ENCODE measurements at places on chromosomes 4 and X.

GRCh38 chr4:61143461-61143860, 56.7 kb upstream of the ADGRL3 start:
- no peak for DNase-seq

GRCh38 chr4:177546745-177547144, 104.5 kb upstream of the AGA start:
- DNase-seq, result no peak

DNA sequence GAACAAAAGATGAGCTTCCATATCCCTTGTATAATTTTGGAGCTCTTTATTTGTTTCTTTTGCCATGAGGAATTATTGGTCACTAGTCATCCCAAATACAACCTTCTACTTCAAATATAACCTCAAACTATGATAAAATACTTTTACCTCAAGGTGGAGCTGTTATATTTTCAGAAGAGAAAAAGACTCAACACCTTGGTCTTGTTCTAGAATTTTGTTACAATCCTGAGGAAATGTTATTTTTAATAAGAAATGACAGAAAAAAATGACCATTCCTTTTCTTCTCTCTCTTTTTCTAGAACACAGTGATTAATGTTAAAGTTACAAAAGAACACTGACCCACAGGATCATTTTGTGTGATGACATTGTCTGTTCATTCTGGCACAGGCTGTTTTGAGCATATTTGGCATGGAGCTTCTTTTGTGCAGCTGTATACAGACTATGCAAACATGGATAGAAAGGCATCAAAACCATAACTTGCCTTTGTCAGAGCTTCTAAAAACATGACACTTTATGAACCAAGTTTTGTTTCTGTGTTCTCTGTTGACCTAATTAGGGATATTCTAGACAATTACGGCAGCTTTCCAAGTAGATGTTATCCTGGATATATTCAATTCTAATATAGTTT, 159.6 kb upstream of the CTSO start:
- no peak for DNase-seq

DNA sequence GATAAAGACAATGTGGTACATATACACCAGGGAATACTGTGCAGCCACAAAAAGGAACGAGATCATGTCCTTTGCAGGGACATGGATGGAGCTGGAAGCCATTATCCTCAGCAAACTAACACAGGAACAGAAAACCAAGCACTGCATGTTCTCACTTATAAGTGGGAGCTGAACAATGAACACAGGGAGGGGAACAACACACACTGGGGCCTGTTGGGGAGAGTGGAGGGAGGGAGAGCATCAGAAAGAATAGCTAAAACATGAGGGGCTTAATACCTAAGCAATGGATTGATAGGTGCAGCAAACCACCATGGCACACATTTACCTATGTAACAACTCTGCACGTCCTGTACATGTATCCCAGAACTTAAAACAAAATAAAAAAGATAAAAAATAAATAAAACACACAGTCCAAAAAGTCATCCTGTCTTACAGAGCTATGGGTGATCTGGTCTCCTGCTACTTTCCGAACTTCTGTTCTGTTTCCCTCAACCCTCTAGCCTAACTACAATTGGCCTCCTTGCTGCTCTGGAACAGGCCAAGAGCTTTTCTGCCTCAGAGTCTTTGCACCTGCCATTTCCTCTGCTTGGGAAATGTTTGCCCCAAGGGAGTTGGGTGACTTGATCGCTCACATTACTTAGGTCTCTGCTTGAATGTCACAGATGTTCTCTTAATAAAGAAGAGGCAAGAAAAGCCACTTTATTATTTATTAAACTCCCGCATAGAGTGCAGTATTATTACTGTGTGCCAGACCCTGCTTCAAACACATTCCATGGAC, 1.1 kb upstream of the CD38 start:
- no peak for DNase-seq

DNA sequence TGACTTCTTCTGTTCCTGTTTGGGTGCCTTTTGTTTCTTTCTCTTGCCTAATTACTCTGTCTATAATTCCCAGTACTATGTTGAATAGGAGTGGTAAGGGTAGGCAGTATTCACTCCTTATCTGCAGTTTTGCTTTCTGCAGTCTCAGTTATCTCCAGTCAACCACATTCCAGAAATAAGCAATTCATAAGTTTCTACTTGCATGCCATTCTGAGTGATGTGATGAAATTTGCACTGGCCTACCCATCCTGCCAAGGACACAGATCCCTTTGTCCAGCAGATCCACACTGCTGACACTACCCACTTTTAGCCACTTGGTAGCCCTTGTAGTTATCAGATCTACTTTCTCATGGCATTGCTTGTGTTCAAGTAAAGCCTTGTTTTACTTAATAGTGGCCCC, 971.6 kb upstream of the INTU start:
- DNase-seq, result no peak

DNA sequence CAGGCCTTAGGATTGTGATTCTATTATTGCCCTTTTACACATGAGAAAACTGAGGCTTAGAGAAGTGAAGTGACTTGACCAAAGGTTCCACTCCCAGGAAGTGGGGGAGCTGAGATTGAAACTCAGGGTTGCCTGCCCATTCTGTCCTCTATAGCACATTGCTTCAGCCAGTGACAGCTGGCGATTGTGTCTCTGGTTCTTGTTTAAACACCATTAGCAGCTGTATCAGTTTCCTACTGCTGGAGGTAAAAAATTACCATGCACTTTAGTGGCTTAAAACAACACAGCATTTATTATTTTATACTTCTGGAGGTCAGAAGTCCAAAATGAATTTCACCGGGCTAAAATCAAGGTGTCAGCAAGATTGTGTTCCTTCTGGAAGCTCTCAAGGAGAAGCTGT, 205.8 kb upstream of the MAMLD1 start:
- DNase-seq, result no peak

GRCh38 chrX:13717700-13718472, 16.5 kb downstream of the TRAPPC2 start:
- no peak for DNase-seq

DNA sequence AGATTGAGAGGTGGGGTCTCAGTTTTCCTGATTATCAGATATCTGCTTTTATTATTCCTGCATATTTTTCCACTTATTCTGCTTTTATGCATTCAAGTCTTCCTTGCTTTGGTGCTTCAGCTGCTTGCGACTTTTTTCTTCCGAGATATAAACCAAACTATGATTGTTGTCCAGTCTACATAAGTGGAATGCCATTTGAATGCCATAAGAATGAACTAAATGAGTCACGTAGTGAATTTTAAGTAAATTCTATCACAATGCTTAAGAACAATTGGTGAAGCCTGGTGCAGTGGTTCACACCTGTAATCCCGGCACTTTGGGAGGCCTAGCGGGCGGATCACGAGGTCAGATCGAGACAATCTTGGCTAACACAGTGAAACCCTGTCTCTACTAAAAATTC, 189.1 kb downstream of the PCDH18 start:
- no peak for DNase-seq

- DNase-seq, result no peak
Observed at GRCh38 chr4:160386846-160387245, 1284.0 kb downstream of the RAPGEF2 start.

DNA sequence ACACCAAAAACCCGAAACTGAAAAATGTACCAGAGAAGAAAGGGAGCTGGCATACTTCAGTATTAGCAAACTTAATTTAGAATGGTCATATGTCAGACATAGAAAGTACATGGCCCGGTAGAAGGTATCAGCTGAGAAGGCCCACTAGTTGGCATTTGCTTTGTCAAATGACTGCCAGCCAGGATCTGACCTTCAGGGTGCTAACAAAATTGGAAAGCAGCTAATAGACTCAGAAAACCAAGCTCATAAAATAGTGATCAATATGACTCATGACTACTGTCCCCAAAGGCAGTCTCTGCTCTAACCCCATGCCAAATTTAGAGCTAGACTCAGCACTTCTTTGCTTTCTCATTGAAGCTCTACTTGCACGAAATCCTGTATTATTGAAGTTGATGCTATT, 342.7 kb downstream of the PDGFC start:
- DNase-seq, result no peak

DNA sequence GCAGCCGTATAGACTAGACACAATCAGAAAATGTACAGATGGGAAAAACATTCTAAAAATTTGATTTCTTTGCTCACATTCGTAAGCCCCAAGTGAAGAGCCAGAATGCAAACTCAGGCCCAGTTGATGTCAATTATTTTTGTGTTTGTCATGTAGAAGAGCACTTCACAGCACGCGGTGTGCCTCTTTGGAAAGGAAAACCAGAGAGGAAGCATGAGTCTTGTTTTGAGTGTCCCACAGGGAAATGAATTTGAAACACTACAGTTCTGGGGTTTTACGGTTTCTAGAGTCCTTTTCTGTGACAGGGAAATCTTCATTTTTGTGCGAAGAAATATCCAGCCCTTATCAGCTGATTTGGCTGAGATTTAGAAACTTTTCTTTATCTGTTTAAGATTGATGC, 554.6 kb upstream of the BOD1L1 start:
- no peak for DNase-seq

GRCh38 chrX:69362856-69363255, 141.3 kb upstream of the NALF2 start:
- no peak for DNase-seq

- DNase-seq, result no peak
Observed at GRCh38 chr4:75715105-75715799, 9.1 kb upstream of the USO1 start.

- no peak for DNase-seq
Observed at GRCh38 chr4:164402554-164402953, 351.4 kb upstream of the SMIM31 start.
